ENCODE measurements at places on chromosomes 4 and X.

GRCh38 chr4:138138774-138139173 is 103.4 kb downstream of the SLC7A11 start:
- DNase-seq = no peak

DNA sequence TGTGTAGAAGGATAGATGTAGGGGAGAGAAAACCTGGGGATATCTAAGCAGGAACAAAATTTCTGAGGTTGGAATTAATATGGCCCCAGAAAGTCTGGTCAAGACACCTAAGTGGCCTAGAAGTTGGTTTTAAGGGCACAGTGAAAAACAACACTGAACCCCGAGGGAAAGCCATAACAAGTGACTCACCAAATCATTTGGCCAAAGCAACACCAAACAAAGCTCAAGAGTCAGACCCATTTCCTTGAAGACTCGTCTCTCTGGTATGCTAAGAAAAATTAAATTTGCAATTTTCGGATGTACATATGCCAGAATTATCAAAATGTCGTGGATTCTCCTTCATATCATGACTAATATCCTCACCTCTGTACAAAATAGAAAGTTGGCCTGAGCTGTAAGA is 162.9 kb downstream of the SMIM20 start:
- no peak for DNase-seq

GRCh38 chr4:56229947-56230346 is 157.3 kb downstream of the AASDH start:
- DNase-seq = no peak

- DNase-seq = no peak
Observed at GRCh38 chr4:174989791-174990190, 71.6 kb downstream of the ADAM29 start.

DNA sequence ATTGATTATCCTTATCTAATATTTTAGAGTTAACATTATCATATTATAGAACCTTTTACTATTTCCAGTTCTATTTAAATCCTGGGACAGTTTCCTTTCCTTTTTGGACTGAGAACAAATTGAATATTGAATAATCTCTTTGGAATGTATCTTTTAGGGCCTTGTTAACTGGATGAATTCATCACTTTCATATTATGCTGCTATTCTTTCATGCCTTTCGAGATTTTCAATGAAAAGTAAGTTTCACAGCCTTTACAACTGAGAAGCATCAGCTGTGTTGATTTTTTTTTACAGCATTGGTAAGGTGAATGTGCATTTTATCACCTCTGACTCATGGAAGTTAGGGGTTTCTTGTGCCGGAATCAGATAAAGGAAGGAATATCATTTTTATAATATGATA is 39.6 kb downstream of the PDLIM5 start:
- DNase-seq = no peak

- no peak for DNase-seq
Observed at GRCh38 chrX:13940671-13941070, 89.0 kb downstream of the GEMIN8 start.

DNA sequence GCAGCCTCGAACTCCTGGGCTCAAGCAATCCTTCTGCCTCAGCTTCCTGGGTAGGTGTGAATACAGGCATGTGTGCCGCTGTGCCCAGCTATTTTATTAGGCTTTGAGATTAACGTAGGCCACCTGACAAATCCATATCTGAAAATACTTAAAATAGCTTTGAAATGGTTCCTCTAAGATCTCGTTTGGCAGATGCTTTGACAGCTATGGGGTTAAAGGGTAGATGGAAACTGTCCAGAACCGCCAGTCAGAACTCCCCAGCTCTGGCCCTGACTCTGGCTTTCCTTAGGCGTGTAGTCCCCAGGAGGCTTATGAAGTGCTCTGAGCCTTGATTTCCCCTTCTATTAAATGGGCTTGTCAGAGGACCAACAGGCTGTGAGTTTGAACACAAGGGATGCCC is 32.8 kb upstream of the STIM2 start:
- no peak for DNase-seq

DNA sequence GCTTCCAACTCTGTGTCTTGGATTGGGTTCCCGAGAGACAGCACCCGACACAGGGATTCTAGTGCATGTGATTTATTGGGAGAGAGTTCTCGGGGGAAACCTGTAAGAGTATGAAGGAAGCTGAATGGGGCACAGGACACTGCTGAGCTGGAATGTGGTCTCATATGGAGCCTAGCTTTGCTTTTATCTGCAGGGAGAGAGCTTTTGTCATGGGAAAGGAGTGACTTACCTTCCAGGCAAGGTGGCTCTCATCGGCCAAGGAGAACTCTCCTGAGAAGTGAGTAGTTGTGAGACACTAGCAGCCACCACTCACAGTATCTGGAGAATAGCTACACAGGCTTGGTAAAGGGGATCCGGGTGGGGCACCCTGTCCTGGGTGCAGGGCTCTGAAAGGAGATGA is 124.5 kb downstream of the NHS start:
- no peak for DNase-seq
